Activated naive CD4-positive, alpha-beta T cell treated with Interleukin-2 at 50 U/mL for 16 hours (primary cell): ENCODE measurements at places on chromosomes 12 and 14.
A peak's percentile ranks its signal among the peaks of the same experiment; 100 is the strongest.

DNA sequence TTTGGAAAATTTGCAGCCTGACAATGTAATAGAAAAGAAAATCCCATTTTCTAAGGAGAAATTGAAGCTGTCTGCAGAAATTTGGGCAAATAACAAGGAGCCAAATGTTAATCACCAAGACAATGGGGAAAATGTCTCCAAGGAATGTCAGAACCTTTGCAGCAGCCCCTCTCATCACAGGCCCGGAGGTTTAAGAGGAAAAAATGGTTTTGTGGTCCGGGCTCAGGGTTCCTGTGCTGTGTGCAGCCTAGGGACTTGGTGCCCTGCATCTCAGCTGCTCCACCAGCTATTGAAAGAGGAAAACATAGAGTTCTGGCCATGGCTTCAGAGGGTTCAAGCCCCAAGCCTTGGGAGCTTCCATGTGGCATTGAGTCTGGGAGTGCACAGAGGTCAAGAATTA is 298.9 kb downstream of the ATXN7L3B start:
- DNase-seq: no peak

DNA sequence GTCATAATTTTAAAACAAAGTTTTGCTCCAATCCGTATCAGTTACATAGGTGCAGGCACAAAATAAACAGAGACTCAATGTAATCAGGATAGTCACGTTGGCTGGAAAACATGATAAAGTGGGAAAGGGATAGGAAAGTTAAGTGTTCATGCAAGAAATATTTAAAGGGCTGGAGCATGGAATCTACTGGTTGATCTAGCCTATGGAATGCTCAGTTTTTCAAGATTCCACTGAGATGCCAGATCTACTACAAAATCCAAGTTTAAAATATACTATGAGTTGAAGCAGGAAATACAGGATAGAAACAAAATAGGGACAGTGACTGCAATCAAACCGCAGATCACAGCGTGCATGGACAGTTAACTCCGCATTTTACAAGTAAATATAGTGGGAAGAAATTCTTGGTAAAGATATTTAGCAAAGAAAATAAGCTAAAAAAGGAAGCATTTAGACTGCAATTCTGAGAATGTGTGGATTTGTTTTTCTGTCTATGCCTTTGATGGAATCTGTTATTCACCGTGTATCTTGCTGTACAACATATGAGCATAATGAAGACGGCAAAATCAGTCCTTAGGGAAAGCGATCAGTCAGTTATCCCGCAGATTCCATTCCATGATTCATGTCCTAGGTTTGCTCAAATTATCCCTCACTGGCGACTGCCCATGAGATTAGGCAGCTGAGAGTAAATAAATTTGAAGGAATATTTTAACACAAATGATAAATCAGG is 1044.3 kb downstream of the FLRT2 start:
- no peak for DNase-seq

GRCh38 chr12:275812-276211 is 13.2 kb upstream of the SLC6A13 start:
- DNase-seq: no peak

DNA sequence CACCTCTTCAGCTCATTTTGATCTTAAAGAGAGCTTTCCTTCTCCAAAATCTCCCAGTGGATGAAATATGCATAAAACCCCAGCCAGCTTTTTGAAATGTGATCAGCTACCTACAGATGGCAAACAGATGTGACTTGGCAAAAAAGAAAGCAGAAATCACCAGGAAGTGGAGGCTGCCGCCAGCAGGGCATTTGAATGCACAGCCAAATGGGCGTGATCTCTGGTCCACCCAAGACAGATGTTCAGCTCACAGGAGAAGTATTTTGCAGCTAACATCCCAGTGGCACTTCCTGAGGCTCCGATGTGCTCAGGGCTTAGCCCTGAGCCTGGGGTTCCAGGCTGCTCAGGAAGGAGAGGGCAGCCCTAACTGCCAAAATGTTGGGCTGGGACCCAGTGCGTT is 78.3 kb downstream of the LGMN start:
- no peak for DNase-seq

DNA sequence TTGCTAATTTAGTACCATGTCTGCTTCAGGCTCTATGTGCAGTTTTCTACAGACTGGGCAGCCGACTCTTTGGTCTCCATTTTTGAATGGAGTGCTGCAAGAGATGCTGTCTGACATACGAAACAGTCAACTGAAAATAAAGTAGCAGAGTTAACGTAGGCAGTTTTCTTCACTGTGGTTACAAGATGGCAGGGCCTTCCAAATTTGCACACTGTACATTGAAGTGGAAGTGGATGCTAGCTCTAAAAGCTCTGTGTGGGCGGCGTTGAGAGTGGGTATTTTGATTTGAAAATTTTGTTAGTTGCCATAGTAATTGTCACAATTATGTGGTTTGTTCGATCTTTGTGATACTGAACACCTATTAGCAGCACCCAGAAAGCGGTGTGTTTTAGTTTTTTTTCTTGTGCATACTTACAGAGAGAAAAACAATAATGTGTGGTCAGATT is 154.9 kb upstream of the ATP2B1 start:
- peak; percentile 63 for DNase-seq

- DNase-seq: no peak
Observed at GRCh38 chr14:46245276-46245675, 406.3 kb downstream of the RPL10L start.

- DNase-seq: peak; percentile 4
Observed at GRCh38 chr12:15788233-15789219, 662 bp downstream of the EPS8 start.

- no peak for DNase-seq
Observed at GRCh38 chr12:113039911-113040445, 16.6 kb upstream of the DTX1 start.

GRCh38 chr14:39734306-39734705 is 302.1 kb upstream of the FBXO33 start:
- DNase-seq: no peak

GRCh38 chr12:126480451-126480850 is 1415.2 kb downstream of the AACS start:
- DNase-seq: no peak

DNA sequence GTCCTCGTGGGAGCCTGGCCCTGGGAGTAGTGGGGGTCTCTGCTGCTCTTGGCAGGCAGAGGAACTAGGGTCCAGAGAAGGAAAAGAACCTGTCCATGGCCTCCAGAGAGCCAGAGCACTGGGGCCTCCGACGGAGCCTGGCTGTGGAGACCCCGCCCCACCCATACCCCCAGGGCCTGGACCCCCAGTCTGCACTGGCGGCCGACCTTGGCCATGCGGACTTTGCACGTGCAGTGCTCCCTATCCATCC is 1.1 kb downstream of the BEGAIN start:
- no peak for DNase-seq

DNA sequence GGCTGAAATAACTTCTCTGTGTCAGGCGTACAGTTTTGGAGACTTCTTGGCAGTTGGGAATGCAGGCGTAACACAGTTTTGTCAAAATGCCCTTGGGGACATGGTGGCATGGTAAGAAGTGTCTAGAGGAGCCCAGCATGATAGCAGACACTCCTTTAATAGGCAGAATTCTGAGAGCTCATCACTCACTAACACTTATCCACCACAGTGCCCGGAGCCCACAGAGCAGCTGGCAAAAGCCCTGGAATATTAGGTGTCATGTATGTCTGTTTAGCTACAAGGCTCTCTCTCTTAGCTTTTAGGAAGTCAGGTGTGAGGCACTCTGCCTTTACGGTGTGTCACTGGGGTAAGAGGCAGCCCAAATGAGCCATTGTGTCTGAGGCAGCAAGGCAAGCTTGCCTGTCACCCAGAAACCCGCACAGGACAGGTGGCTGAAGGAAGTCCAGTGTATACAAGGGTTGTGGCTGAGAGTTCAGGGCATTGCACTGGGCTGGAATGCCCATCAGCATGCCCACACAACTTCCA is 96.3 kb downstream of the ESRRB start:
- DNase-seq: no peak

DNA sequence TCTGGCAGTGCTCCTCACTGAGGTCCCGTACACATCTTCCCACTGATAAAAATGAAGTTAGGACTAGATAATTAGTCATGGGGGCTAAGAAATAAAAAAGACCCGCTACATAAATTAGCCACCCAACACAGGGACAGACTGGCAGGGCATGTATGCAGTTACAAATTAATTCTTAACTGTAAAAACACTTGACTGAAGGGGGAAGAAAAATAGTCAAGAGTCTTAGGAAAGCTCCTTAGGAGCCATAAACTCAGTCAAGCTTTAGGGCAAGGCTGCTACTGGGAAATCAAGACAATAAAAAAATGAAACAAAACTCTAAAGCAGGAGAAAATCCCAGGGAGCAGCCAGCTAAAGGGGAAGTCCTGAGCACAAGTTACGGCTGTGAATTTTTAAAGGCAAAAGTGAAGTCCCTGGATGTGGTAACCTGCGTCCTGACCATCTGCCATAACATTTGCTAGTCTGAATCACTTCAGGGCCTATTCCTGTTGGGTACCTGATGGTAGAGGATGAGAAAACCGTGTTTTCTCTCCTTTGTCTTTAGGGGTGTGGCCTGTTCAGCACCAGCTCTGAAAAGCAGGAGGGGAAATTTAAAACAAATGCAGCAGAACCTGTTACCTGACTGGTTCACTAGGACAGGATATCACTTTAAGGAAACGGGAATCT is 7.5 kb upstream of the NPFF start:
- no peak for DNase-seq

GRCh38 chr14:33052943-33053342 is 114.3 kb downstream of the NPAS3 start:
- no peak for DNase-seq

DNA sequence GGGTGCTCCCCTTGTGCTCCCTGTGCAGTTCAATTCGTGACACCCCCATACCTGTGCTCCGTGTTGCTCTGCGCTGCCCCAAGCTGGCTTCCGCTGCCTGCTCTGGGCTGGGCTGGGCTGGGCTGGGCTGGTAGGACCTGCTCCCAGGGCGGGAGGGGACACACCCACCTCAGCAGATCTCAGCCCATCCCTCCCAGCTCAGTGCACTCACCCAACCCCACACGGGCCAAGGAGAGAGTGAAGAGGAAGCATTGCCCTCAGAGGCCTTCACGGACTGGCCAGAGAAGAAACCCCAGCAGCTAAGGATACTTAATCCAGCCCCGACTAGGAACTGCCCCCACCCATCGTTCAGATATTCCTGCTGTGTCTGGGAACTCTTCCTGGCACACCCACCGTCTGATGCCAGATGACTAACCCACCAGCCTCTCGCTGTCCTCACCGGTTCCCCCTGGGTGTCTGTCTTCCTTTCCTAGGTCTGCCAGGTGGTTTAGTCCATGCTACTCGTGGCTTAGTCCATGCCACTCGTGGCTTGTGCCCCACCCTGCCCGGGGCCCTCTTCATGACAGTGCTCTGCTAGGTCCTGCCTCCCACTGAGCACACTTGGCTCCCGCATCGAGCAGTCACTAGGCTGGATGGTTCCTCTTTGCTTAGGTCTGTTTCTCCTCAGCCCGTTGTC is at the start of gene LPAR5:
LPAR5 (minus strand) TSS at position 104 of the 676 bp plus-strand sequence. CDS start 14,711 bp downstream, outside the sequence.
- DNase-seq: no peak

- DNase-seq: no peak
Observed at GRCh38 chr12:93530358-93530757, 42.1 kb upstream of the SOCS2 start.

DNA sequence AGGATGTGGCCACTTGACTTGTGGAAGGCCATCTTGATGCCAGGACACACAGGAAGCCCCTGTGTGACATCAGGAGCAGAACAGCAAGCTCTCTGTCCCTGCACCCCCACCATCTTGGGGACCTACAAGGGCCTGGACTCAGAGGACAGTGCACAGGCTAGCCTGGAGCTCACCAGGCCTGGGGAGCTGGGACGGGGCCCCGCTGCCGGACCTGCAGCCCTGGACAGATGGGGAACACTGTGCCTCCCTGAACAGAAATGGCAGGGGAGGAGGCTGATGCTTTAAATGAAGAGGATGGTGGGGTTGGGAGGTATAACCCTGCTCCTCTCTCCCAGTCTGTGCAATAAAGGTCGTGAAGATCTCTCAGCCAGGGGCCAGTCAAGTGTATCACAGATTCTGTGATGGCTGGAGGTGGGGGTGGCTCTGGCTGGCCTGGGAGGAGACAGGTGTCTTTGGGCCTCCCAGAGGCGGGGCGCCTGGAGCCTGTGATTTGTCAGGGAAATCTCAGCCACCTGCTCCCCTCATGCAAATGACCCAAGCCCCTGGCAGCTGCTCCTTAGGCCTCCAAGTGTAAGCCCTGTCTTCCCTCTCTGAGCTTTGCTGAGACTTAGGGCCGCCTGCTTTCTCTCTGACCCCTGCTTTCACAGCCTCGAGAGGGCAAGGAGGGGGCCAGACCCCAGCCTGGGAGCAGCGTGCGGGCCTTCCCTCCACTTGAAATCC is 1.1 kb upstream of the GNB3 start:
- DNase-seq: no peak
